RWPE1 (cell line): ENCODE measurements at places on chromosomes 7 and 10.

GRCh38 chr10:117509573-117509972 is 33.0 kb upstream of the EMX2 start:
- no peak for DNase-seq

DNA sequence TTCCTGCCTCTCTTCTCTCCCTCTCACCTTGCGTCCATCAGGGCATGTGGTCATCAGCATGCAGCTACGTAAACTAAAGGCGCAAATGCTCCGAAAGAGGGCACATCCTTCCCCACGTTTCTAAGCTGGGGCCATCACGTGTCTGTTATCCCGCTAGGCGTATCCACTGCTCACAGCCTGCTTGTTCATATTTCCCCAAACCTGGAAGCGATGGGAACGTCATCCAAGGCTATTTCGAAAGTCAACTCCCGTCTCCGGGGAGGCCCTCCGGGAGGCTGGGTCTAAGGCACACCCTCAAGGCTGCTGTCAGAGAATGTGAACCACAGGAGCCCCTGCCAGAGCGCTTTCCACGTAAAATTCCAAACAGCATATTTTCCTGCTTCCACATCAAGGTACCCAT is 199.2 kb downstream of the DIP2C start:
- DNase-seq, result no peak

DNA sequence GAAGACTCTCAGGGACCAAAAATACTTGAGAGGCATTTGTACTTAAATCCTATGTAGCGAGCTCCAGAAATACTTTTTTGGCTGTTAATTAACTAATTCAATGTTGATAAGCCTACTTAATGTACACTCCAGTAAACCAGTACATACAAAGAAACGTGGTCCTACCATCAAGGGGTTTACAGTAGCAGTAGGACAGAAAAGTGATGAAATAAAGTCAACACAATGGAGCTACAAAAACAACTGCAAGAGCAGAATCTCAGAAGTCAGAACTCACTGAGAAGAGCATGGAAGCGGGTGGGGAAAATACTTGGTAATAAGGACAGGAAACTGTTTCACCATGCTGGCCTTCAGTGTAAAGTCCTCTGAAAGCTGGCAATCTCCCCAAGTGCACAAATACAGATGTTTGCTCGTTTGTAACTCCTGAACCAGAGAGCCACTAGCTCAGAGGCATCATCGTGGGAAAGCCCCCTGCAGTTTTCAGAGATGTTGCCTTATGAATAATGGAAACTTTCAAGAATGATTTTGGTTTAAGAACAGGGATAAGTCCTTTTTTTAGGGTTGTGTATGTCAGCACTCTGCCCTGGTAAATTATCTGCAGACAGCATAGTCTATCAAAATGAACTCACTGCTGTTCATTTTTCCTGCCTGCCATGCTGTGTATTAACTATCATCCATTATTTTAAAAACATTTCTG is 233.2 kb downstream of the SORCS1 start:
- no peak for DNase-seq

DNA sequence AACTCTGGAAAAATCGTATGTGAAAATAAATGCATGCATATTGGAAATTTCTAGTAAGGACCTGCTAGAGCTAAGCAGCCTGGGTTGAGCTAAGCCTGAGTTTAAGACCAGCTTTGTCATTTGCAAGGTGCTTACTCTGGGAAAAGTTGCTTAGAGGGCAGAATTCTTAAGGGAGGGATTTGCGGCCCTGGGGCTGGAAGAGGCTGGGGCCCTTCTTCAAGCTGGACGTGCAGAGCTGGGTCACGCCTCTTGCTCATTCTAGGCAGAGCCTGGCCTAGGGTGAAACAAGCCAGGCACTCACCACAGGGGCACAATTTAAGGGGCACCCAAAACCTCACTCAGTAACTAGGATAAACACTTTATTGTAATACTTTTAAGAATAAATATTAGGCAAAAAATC is 137.2 kb downstream of the ARHGAP22 start:
- no peak for DNase-seq

- DNase-seq, result no peak
Observed at GRCh38 chr7:157009170-157009777, 1.2 kb downstream of the MNX1 start.

DNA sequence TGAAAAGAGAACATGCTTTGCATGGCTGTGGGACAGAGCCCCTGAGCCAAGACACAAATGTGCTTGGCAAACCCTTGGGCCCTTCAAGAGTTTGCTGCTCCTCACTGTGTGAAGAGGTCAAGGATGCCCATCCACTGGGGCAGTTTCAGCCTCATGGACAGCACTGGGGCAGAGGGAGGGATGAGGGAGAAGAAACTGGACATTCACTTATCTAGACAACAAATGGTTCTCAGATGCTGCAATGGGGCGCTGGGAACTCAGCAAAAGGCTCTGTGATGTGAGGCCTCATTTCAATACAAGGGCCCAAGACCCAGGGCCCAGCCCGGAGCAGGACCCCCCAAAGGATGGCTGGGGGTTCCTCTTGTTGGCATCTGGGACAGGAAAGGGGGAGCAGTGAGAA is 49.1 kb downstream of the EBF3 start:
- DNase-seq, result no peak

DNA sequence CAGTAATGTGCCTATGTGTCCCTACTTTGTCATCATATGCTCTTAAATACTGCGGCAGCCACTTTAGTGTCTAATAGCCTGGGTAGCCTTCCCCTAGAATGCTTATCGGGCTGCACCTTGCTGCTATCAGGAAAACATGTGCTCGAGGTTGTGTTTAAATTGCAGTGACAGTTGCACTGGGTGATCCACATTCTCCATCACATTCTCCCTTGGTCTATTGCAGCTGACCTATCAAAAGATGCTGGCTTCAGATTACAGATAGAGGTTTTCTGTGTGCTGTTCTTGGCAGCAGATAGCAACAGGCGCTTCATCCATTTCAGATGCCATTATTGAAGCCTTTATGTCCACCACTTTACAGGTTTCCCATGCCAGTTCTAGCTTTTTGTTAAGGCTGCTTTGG is 130.1 kb upstream of the MDFIC start:
- no peak for DNase-seq

- peak; percentile 4 for DNase-seq
Observed at GRCh38 chr10:60270426-60270825, 119.2 kb downstream of the ANK3 start.

DNA sequence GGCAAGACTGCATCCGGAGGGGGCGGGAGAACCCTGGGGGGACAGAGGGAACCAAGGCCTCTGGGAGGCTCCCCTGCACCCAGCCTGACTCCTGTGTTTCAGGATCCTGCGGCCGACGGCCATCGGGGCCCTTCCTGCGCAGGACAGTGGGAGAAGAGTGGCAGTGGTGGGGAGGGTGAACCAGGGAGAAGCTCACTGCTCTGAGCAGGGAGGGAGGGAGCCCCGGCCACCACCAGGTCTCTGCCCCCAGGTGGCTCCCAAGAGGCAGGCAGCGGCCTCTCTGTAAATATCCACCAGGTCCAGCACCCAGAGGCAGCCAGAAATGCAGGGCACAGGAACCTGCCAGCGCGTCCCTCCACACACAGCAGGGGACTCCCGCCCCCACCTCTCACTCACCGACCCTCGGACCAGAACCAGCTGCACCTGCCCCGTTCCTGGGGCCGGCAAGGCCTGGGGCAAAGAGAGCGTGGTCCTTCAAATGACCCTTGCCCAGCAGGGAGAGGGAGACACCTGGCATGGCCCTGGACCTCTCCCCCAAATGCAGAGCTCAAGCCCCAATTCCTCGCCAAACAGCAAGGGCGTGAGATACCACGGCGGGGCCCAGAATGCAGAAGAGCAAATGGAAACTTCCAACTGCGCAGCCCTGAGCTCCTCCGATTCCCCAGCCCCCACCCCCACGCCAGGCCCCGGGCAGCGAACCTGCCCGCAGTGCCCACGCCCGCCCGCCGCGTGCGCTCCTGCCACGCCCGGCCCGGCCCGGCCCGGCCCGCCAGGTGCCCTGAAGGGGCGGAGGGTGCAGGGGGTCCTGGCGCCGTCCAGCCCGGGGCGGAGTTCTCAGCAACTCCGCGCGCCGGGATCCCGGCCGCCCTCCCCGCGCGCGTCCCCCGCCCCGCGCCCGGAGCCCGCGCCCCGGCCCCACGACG is 805 bp downstream of the RASGEF1A start:
- DNase-seq, result peak; percentile 53

DNA sequence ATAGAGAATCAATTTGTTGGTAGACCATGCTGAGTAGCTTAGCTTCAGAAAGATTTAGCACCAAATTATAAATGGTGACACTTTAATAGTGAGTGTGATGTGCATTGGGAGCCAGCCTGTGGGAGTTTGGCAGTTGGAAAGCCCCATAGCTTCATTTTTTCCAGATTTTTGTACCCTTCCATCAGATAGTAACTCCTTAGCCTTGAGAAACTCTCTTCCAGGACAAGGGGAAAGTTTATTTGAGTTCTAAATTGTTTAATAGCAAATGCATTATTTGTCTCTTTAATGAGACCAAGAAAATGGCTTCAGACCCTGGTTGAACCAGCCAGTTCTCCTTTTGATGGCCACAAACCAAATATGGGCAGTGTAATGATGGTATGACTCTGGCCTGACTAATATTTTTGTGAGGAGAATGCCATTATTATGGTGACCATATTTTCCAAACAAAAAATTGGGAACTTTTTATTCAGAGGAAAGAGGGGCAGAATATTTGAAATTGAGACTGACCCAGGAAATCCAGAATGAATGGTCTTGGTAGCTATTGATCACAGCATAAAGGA is 49.8 kb downstream of the PLCE1 start:
- no peak for DNase-seq

DNA sequence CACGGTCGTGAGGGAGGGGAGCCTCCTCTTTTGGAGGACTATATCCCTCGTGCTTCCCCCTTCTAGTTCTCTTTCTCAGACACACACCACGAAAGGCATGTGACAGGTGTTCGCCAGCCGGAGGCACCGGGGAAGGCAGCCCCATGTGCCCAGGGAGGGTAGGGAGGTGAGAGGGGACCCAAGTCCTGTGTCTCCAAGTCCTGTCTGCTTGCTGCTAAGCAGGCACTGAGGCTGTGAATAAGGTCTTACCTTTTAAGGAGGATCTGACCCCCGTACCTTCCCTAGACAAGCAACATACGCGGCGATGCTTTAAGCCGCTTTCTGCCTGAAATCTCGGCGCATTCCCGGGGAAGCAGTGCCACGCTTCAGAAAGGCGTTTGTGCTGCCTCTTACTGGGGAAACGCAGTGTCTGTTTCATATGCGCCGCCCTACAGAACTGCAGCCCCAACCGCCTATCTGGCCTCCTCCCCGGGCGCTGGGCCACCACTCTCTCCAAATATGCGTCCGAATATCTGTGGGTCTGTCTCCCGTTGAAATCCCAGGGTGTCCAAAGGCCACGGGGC is 770 bp downstream of the PLXNA4 start:
- DNase-seq, result no peak

DNA sequence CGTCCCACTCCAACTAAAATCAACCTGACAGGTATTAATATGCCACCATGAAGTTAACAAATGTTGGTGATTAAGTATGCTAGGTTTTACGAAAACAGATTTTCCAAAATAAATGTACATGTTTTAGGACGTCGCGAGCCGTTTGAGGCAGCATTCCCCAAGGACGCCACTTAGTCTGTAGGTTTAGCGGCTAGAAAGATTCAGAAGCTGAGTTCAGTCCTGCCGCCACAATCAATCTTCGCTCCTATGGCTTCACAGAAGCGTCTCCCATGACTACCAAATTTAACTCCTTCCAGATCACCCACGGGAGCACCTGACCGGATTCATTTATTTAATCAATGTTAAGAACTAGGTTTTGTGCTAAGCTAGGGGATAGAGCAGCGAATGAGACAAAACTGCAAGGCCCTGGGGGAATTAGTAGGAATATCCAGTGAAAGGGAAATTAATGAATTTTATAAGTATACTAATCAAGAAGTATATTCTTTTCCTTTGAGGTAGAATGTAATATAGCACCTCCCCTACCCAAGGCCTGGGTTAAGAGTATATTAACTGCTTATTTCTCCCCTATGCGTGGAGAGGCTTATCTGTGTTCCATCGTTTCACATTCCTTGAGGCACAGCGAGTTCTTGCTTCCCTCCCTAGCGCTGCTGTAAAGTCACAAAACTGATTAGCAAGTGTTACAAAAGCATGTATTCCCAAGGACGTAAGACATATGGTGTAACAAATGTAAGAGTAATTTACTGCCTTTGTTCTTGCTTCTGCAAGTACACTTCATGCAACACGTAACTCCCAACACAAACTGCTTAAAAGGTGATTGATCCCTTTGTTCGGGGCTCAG is 994 bp upstream of the CYP51A1 start:
- peak; percentile 11 for DNase-seq
